ENCODE measurements at places on chromosomes 4 and X.

- no peak for DNase-seq
Measured at GRCh38 chrX:112826023-112826422, 14.6 kb downstream of the AMOT start.

DNA sequence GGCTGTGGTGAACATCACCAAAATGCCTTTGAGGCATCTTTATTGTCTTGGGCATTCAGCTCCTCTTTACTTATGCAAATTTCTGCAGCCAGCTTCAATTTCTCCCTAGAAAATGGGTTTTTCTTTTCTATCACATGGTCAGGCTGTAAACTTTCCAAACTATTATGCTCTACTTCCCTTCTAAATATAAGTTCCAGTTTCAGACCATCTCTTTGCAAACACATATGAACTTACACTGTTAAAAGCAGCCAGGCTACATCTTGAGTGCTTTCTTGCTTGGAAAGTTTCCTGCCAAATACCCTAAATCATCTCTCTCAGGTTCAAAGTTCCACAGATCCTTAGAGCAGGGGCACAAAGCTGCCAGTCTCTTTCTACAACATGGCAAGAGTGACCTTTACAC, 13.2 kb downstream of the SCLT1 start:
- DNase-seq: no peak

DNA sequence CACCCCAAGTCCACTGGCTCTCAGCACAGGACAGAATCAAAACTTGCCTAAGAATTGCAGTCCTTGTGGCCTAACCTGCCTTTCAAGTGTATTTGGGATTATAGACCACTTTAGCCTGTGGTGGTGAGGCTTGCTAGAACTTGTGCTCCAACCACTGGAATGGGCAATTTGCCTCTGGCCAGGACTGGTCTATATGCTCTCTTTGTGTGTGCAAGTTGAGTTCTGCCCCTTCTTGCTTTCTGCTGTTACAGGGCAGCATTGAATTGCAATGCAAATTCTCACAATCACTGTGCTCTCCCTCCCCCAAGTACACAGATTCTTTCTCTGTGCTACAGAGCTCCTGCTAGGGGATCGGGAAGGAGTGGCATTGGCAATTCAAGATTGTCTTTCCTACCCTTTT, 233.6 kb upstream of the DIPK2B start:
- DNase-seq: no peak

GRCh38 chrX:154325541-154325940, 29.9 kb downstream of the TKTL1 start:
- no peak for DNase-seq

DNA sequence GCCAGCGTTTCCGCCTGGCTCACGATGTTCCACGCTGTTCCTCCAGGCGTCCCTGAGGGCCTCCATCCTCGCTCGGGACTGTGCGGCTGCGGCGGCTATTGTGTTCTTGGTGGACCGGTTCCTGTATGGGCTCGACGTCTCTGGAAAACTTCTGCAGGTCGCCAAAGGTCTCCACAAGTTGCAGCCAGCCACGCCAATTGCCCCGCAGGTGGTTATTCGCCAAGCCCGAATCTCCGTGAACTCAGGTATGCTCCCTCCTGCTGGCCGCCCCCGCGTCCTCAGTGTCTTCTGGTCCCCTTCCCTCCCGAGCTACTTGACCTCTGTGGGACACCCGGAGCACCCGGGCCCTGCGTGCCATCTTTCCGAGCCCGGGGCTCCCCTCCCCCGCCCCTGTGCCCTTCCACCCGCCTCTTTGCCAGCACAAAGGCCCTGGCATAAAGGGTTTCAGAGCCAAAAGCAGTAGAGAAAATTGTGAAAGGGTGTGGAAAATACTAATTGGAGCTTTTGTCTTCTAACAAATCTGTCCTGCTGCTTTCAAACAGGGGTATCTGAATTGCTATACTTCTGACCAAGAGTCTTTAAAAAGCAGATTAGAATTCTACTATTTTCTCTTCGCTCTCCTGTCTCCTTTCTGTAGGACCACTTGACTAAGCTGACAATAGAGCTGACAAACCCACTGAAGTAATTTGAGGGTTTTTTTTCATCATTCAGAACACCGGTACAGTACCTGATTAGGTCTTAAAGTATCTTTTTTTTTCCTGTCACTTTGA, 104.0 kb downstream of the NEUROG2 start:
- no peak for DNase-seq

DNA sequence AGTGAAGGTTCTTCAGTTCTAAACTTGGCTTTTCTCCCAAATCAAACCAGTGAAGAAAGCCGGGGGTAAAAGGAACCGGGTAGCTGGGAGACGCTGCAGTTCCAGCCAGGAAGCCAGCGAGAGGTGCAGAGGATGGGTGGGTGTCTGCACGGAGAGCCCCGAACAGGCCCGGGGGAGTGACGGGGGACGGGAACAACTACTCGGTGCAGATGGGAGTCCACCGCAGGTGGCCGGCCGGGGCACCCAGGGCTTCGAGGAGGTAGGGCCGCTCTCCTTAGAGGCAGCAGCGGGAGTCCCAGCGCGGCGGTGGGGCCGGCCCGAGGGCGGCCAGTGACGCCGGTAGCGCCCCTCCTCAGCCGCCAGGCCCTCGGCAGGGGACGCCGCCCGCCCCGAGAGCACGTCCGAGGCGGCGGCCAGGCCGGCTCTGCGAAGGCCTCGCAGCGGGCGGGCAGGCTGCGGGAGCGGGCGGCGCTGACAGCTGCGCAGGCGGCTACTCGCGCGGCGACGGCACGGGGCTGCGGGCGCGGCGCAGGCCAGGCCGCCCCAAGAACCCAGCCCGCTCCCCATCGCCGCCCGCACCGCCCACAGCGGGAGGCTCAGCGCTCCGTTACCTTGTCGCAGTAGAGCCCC, 449 bp downstream of the FBXL5 start:
- no peak for DNase-seq
